NCI-H1694 (cell line): ENCODE measurements at places on chromosomes 3 and 15.

- peak; percentile 32 for DNase-seq
Measured at GRCh38 chr3:190424478-190425439, 24.9 kb downstream of the TMEM207 start.

DNA sequence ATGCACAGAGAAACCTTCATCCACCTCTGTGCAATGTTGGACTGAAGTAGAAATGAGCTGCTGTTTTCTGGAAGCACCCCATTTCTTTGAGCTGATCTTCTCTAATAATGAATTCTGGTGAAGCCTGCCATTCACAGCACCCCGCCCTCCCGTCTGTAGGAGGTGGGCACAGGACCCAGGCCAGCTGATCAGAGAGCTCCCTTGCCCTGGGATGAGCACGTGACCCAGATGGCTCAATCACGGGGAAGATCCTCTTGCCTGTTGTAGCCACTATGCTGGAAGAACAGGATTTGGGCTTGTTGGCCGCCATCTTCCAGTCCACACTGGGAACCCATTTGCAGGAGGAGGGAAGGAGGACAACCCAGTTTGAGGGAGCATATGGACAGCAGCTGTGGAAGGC, 44.5 kb downstream of the GOLGA6L2 start:
- DNase-seq, result no peak

- DNase-seq, result no peak
Measured at GRCh38 chr3:51657234-51657633, 13.8 kb upstream of the TEX264 start.

DNA sequence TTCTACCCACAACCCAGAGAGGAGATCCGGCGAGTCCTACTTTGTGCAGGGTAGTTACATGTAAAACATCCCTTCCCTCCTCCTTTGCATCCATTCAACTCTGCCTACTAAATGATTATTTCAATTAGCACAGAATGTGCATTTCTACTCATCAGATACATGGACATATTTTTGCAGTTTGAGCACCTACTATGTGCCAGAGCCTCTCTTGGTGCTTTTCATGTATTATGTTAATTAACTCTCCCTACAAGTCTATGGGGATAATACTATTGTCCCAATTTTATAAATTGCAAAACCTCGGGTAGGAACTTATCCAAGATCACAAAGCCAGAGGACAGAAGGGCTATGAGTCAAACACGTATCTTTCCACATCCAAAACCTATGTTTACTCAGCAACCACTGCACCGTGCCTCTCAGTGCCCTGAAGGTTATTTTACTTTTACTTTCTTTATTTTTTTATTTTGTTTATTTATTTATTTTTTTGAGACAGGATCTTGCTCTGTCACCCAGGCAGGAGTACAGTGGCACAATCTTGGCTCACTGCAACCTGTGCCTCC, 432.8 kb downstream of the MAGI1 start:
- no peak for DNase-seq

- DNase-seq, result no peak
Measured at GRCh38 chr15:48059791-48060190, 61.0 kb upstream of the SLC24A5 start.
